ENCODE measurements at places on chromosomes 1 and 21.

GRCh38 chr1:202302166-202302565 lies 39.6 kb downstream of the UBE2T start:
- DNase-seq = no peak

- DNase-seq = no peak
These were observed 1.4 kb upstream of the MYBPH start for GRCh38 chr1:203177036-203177405.

- no peak for DNase-seq
These were observed 37.3 kb upstream of the PRMT6 start for GRCh38 chr1:107019166-107019565.

GRCh38 chr21:35990609-35991008 lies 69.7 kb downstream of the SETD4 start:
- DNase-seq = no peak

DNA sequence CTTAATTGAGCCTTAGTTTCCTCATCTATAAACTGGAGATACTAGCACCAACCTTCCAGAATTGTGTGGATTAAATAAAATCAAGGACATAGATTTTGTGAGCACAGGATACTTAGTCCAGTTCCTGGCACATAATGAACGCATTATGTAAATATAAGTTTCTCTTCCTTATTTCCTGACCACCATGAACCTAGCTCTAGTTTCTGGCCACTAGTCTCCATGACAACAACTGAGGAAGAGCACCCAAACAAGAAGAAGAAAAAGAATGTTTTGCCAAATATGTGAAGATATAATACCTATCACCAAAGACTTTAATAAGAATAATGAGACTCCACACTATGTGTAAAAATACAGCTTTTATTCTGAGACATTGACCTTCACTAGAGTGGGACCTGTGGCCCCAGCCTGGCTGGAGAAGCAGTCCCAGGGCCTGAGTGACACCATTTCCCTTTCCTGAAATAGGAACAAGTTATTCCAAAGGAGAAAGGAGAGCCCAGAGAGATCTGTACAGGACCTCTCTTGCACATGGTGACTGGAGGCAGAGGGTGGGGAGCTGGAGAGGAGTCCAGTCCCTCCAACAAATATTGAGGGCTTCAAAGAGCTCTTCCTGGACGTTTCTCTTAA lies 940 bp upstream of the USF1 start:
- no peak for DNase-seq

- no peak for DNase-seq
These were observed 57.2 kb downstream of the LAMC1 start for GRCh38 chr1:183080406-183080805.

GRCh38 chr21:43274022-43274945 lies 105.5 kb downstream of the CRYAA start:
- DNase-seq = no peak

GRCh38 chr1:216905137-216905536 lies 181.9 kb upstream of the ESRRG start:
- no peak for DNase-seq
